GM06990 (cell line): ENCODE measurements at places on chromosomes 5 and 9.

DNA sequence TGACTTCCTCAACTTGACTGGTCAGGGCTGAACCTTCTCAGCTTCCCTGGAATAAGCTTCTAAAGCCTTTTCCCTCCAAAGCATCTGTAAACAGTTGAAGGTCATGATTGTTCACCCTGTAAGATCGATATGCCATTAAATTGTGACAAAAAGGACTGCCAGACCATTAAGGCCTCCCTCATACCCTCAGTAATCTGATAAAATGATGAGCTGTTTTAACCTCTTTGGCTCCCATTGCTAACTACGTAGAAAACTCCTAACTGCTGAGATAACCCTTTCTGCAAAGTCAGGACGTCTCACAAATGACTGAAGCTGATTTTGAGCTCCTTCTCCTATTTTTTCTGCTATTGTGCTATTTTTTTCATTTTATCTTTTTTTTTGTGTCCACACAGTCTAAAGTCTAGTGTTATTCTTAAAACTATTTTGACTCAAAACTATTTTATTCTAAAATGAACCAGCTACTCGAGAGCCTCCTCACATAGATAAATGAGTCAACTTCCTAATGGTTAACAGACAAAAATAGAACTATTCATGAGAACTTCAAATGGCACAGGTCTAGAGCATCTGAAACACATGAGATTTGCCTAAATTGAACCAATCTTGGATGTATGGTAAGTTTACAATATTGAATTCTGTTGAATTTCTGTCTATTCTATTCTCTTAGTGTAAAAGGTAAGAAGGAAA lies 395.6 kb upstream of the TLE4 start:
- no peak for DNase-seq

DNA sequence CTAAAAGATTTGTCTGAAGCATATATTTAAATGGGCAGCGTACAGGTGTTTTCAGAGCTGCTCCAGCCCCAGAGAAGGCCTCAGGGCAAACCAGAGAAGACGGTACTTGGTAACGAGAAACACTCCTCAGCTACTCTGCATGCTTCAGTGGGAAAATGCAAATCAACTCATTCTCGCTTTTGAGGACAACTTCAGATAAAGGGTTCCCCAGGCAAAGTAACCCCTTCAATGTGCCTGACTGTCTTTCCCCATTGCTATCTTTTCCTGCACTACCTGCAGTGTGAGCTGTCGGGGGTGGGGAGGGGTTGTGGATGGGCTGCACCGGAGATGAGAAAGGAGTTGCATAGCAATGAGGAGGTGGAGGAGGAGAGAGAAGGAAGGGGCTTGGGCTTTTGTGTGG lies 339.7 kb upstream of the CLINT1 start:
- peak; percentile 28 for DNase-seq

- DNase-seq, result no peak
Observed at GRCh38 chr5:56516441-56516840, 283.3 kb upstream of the ANKRD55 start.

GRCh38 chr5:174751154-174752000 lies 27.0 kb downstream of the MSX2 start:
- no peak for DNase-seq

DNA sequence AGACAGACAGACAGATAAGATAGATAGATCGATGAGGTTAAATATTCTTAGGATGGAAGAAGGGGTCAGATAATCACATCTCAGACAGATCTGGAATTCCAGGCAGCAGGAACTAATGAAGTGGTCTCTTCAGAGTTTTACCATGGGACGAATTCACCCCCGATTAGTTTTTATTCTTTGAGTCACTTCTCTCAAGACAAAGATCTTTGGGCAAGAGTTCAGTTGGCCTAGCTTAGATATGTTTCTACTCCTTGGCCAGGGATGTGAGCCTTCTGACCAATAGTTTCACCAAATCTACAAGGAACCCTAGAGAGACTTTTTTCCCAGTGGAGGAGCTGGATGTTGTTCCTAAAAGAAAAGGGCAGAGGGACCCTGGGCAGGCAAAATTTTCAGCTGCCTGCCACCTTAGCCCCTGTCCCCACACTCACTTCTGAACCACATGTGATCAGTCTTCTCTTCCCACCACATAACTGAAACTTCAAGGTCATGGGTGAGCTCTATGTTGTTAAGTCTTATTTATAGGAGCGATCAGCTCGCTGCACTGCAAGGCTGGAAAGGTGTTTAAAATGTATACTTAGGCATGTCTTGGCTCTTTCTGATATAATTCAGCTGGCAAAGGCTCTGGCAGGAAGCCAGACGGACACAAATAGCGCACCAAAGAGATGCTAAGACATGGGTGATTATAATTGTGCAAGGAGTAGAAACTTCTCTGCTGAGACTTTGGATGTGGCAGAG lies 132.9 kb downstream of the PALM2AKAP2 start:
- no peak for DNase-seq

DNA sequence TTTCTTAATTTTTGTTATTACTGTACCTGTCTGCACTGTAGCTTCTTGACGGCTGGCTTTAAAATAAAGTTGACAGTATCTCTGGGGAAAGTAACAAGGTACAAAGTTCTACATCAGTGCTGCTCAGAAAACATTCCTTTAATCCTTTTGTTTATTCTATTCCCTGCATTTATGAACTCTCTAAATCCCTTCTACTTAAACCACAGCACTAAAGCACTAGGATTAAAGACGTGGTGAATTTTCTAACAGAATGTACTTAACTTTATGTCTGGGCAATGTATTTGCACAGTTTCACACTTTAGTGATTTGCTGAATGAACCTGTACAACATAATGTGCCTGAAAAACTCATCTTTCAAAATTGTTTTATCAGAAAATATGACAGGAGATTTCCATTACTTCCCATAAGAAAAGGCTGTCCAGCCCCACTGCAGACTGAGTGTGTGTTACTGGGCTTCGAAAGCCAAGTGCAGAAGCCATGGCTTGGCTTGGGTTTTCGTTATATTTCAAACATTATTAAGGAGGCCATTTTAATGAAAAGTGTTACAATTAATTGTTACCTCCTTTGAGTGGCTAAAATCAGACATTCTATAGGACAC lies 43.8 kb downstream of the LHFPL2 start:
- DNase-seq, result no peak

DNA sequence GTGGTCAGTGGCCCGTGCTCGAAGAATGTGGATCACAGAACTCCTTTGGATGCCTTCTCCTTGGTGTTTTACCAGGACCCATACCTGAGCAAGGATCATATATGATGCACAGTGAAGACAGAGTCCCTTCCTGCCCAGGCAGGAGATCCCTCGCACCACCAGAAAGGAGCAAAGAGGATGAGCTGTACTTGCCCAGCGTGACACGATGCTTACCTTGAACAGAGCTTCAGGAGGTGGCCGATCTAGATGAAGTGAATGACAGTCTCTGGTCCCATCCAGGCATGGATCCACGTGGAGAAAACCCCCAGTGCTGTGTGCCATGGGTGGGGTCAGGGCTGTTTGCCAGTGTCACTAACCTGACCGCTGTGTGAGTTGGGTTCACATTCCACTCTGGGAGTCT lies 455.4 kb downstream of the GADD45G start:
- no peak for DNase-seq

DNA sequence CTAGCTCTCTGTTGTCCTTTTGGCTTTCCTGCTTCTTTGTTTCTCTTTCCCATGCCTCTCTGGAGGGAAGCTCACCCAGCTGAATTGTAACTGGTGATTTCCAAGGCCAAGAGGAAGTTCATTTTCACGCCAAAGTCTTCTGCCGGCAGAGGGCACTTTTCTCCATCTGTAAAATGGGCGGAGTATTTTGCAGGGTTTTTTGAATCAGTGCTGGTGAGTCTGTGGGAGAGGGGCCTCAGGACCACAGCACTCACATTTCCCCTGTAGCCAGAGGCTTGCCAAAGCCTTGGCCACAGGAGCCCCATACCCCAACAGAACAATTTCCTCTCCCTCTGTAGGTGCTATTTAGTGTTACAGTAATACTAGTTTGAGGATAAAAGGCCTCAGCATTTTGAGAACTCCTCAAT lies 42.3 kb upstream of the MATR3 start:
- DNase-seq, result peak; percentile 34

DNA sequence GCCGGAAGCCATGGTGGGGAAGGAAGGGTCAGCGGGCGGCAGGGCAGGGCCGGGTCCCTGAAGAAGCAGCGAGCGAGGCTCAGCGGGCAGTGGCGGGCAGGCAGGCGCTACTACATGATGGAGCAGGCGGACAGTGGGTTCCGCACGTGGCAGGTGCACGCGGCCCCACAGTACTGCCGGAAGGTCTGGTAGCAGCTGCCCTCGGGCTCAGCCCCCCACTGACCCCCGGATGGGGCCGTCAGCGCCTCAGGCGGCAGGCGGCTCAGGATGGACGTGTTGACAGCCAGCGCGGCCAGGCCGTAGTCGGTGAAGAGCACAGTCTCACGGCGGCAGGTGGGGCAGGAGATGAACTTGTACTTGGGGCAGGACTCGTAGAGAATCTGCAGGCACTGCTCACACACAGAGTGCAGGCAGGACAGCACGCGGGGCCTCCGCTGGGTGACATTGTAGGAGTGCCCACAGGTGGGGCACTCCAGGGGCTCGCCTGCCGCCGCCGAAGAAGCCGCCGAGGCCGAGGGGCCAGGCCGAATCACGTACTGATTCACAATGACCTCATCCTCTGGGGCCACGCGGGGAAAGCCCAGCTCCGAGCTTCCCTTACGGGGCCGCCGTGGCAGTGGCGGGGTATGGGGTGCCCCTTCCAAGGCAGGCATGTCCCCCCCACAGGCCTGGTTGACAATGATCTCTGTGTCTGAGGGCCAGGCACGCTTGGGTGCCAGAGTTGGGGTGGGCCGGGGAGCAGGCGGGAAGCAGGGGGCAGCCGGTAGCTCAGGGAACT lies 1.5 kb downstream of the RNF208 start:
- DNase-seq, result no peak

DNA sequence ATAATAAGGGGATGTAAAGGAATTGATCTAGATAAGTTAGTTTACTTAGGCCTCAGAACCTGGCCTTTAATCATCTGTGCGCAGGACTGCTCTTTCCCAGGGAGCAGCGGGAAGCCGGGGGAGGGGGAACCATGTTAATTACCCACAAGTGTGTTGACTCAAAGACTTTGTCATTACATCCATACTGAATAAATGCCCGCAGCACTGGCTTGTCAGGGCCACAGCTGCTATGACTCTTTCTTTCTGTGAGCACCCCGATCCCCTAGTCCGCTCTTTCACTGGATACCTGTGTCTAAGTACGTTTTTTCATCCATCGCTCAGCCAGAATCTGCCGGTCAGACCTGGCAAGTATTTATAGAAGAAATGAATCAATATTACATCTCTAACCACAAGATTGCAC lies 249.3 kb upstream of the DMRT1 start:
- no peak for DNase-seq

DNA sequence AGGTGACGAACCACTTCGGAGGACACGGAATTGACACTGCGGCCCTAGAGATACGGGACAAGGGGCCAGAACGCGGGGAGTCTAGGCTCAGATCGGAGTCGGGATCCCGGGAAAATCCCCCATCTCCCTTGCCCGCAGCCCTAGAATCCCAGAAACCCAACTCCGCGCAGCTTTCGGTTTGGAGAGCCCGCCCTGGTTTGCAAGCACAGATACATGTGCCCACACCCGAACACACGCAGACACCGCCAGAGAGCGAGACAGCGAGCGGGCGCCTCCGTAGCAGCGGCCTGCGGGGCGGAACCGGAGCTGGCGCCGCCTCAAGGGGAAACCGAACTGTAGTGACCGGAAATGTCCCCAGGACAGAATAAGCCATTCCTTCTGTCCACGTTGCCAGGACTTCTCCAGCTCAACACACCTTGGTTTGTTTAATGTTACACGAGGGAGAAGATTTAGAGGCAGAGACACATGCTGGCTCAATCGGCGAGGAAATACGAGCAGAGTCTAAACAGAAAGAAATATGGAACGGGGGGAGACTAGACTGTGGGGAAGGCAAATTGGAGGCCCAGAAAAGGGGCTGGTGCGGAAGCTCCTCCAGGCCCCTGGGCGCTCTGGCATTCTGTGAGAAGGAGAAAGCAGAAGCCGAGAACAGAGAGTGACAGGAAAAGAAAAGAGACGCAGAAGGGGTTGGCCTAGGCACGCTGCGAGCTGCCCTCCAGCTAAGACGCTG lies 2.9 kb upstream of the PAX5 start:
- peak; percentile 84 for DNase-seq

GRCh38 chr5:38297830-38298608 lies 39.7 kb downstream of the EGFLAM start:
- no peak for DNase-seq

DNA sequence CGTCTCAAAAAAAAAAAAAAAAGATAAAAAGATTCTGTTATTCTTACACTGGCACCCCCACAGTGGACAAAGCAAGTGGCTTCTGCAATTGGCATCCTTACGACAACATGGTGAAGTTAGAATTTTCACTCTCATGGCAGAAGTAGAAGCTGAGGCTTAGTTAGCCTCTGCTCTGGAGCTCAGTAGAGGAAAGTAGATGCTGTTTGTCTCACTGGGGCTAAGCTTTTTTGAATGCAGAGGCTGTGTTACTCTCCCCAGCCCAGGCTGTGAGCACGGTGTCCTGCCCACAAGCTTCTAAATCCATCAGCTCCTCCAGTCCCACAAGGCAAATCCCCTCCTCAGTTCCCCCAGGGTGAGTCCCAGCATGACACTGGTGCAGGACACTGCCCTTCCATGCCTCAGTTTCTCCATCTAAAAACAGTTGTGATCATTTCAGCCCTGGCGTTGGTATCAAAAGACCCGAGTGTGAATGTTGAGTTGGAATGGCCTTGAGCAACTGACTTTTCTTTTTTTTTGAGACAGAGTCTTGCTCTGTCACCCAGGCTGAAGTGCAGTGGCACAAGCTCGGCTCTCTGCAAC lies 22.6 kb upstream of the PHF19 start:
- DNase-seq, result no peak

GRCh38 chr9:86043999-86044398 lies 55.4 kb downstream of the GOLM1 start:
- DNase-seq, result no peak

GRCh38 chr5:135977375-135977928 lies 22.7 kb upstream of the LECT2 start:
- peak; percentile 67 for DNase-seq

GRCh38 chr9:100756217-100756616 lies 178.3 kb downstream of the CAVIN4 start:
- no peak for DNase-seq
